ENCODE measurements at places on chromosomes 16 and 17.

DNA sequence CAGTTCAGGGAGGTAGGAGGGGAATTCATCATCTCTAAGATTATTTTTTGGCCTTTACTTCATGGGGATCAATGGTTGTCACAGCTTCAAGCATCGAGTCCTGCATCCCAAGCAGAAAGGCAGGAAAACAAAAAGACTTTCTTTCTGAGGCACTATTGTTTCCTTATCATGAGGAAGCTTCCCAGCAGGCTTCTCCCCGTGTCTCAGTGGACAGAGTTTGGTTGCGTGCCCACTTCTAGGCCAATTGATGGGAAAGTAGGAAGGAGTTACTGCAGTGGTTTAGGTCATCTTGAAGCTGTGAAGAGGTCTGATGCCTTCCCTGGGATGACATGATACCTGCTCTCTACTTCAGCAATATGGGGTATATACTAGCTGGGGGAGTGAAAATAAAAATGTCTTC, 175.3 kb upstream of the CDH13 start:
- DNase-seq = no peak

GRCh38 chr16:67397036-67397801, 3.9 kb upstream of the TPPP3 start:
- no peak for DNase-seq

GRCh38 chr17:19426631-19427030, 15.6 kb downstream of the RNF112 start:
- no peak for DNase-seq

GRCh38 chr16:26139884-26140283, 448.1 kb downstream of the HS3ST4 start:
- no peak for DNase-seq

GRCh38 chr17:72445055-72445991, 324.5 kb downstream of the SOX9 start:
- DNase-seq = no peak
